ENCODE measurements at places on chromosomes 16 and 17. TPM values are rescaled to one million over a fixed set of nuclear protein-coding genes. Genes with fewer than 3 reads are reported as not detected.
A peak's percentile ranks its signal among the peaks of the same experiment; 100 is the strongest.

Gene PHOSPHO1
- total RNA-seq = not detected

Gene TEX19
- total RNA-seq = not detected

GRCh38 chr16:87245511-87245910 lies 71.7 kb downstream of the C16orf95 start:
- DNase-seq = no peak

Gene PLXDC1
- not detected for total RNA-seq

DNA sequence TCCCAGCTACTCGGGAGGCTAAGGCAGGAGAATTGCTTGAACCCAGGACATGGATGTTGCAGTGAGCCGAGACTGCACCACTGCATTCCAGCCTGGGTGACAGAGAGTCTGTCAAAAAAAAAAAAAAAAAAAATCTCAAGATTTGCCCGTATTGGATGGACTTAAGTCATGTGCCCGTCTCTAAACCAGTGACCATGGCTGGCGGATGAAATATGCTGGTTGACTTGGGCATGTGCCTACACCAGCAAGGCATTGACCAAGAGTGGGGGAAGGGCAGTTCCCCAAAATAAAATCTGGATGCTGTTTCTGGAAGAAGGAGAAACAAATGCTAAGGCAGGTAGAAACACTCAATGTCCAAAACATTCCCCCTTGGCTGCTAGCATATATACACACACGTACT lies 21.5 kb upstream of the COL1A1 start:
- DNase-seq = no peak

Gene WFIKKN1
- total RNA-seq = 0.13 TPM

- DNase-seq = peak; percentile 40
Observed at GRCh38 chr16:67893743-67894399, 817 bp downstream of the PSKH1 start.

Gene SDR42E1
- total RNA-seq = 4.4 TPM
